A673 (cell line): ENCODE measurements at places on chromosomes 2 and 18. TPM values are rescaled to one million over a fixed set of nuclear protein-coding genes. Genes with fewer than 3 reads are reported as not detected.

Gene CAPN14
- total RNA-seq = 0.13 and 0.35 TPM in 2 replicates

Gene RND3
- 10.2 and 15.0 TPM in 2 replicates for total RNA-seq

GRCh38 chr2:10467401-10467800 is 19.3 kb upstream of the ODC1 start:
- DNase-seq = no peak
- no peaks in the 10 kb centered on the region for H3K4me1 ChIP-seq
- no peak overlapping the region for H3K4me3 ChIP-seq
- no peak overlapping the region for H3K27ac ChIP-seq

GRCh38 chr2:77488141-77488540 is 34.0 kb downstream of the LRRTM4 start:
- no peak for DNase-seq
- H3K4me1 ChIP-seq = no peaks in the 10 kb centered on the region
- no peak overlapping the region for H3K4me3 ChIP-seq
- no peaks in the 10 kb centered on the region for H3K27me3 ChIP-seq
- no peak overlapping the region for H3K27ac ChIP-seq

GRCh38 chr2:144683966-144684365 is 164.0 kb upstream of the ZEB2 start:
- DNase-seq = no peak
- no peaks in the 10 kb centered on the region for H3K4me1 ChIP-seq
- H3K27me3 ChIP-seq = no peaks in the 10 kb centered on the region
- no peak overlapping the region for H3K4me3 ChIP-seq

GRCh38 chr2:139031722-139032121 is 251.5 kb upstream of the NXPH2 start:
- no peaks in the 10 kb centered on the region for H3K4me1 ChIP-seq
- no peak overlapping the region for H3K27ac ChIP-seq
- H3K27me3 ChIP-seq = no peaks in the 10 kb centered on the region
- DNase-seq = peak; percentile 64
- no peak overlapping the region for H3K4me3 ChIP-seq

- no peaks in the 10 kb centered on the region for H3K36me3 ChIP-seq
- peak; percentile 69 for DNase-seq
- H3K27me3 ChIP-seq = no peaks in the 10 kb centered on the region
- H3K27ac ChIP-seq = no peak overlapping the region
- H3K4me3 ChIP-seq = no peak overlapping the region
- no peaks in the 10 kb centered on the region for H3K4me1 ChIP-seq
Observed at GRCh38 chr2:238462782-238463396, 36.2 kb downstream of the ASB1 start.

- no peak overlapping the region for H3K27ac ChIP-seq
- H3K36me3 ChIP-seq = peaks cover 91% of the 10 kb centered on the region
- peaks cover 54% of the 10 kb centered on the region for H3K4me1 ChIP-seq
- no peak overlapping the region for H3K4me3 ChIP-seq
- DNase-seq = no peak
- H3K27me3 ChIP-seq = no peaks in the 10 kb centered on the region
Observed at GRCh38 chr2:38744399-38744780, 6.8 kb downstream of the SRSF7 start.

GRCh38 chr2:180006781-180007579 is at the start of gene CWC22:
Gene CWC22, minus strand, starts transcription at chr2:180007297. Its CDS starts 13,956 bp downstream, at chr2:179993341.
- H3K4me1 ChIP-seq = peaks cover 8% of the 10 kb centered on the region
- no peaks in the 10 kb centered on the region for H3K36me3 ChIP-seq
- peak within 1 kb of the TSS; percentile 97 for H3K27ac ChIP-seq
- peak; percentile 95 for DNase-seq

GRCh38 chr2:181426672-181427071 is 30.5 kb upstream of the ITGA4 start:
- H3K27me3 ChIP-seq = peaks cover 3% of the 10 kb centered on the region
- H3K36me3 ChIP-seq = no peaks in the 10 kb centered on the region
- H3K4me1 ChIP-seq = no peaks in the 10 kb centered on the region
- no peak overlapping the region for H3K4me3 ChIP-seq
- DNase-seq = no peak

DNA sequence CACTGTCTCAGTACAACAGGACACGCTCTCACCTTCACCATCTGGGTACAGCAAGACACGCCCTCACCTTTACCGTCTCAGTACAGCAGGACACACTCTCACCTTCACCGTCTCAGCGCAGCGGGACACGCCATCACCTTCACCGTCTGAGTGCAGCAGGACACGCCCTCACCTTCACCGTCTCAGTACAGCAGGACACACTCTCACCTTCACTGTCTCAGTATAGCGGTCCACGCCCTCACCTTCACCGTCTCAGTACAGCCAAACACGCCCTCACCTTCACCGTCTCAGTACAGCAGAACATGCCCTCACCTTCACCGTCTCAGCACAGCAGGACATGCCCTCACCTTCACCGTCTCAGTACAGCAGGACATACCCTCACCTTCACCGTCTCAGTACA is 109.9 kb upstream of the CTDP1 start:
- no peak overlapping the region for H3K4me3 ChIP-seq
- H3K4me1 ChIP-seq = peaks cover 10% of the 10 kb centered on the region

DNA sequence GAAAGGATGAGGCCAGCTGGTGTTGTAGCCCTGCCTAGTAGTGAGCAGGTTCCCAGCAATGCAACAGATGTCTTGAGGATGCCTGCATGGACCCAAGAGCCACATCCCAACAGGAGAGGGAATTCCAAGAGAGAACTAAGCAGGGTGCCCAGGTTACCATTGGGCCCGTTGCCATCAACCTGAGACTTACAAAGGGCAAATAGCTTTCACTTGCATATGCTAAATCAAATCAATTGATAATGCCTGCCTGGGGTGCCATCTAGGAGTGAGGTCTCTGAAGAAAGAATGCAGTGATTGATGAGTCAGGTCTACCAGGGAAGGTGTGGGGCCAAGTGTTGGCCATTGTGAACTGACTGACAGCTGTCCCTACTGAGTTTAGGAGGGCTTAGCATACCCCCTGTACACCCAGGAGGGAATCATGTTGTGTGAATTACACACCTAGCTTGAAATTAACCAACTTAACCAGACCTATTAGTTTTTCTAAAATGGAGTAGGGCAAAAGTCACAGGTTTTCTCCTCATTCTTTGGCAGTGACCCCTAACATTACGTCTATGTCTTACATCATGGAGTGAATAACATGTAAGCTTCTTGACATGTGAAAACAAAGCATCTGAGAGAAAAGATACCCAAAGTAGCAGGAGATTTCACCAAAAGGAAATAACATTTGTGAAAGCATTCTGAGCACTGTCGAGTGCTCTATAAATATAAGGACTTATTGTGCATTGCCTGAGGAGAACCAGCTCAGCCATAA is 32.3 kb downstream of the FHOD3 start:
- H3K27ac ChIP-seq = no peak overlapping the region
- H3K36me3 ChIP-seq = no peaks in the 10 kb centered on the region
- DNase-seq = no peak
- H3K27me3 ChIP-seq = peaks cover 29% of the 10 kb centered on the region
- no peaks in the 10 kb centered on the region for H3K4me1 ChIP-seq

DNA sequence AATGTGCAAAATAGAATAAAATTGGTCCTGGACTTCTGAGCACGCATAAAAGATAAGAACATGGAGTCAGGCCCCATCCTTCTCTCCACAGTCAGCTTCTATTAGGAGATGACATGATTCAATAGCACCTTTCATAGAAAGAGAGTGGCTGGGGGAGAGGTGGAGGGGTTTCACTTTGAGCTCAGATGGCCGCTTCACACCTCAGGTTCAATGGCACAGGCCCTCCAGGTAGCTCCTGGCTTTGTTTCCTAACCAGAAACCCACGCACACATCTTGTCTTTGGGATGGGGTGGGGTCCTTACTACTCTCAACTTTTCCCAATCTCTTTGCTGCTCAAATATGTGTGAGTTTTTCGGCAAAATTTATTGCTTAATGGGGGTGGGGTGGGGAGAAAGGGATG is 332.3 kb downstream of the CLIP4 start:
- no peaks in the 10 kb centered on the region for H3K36me3 ChIP-seq
- H3K27me3 ChIP-seq = no peaks in the 10 kb centered on the region
- H3K27ac ChIP-seq = no peak overlapping the region
- peaks cover 20% of the 10 kb centered on the region for H3K4me1 ChIP-seq

DNA sequence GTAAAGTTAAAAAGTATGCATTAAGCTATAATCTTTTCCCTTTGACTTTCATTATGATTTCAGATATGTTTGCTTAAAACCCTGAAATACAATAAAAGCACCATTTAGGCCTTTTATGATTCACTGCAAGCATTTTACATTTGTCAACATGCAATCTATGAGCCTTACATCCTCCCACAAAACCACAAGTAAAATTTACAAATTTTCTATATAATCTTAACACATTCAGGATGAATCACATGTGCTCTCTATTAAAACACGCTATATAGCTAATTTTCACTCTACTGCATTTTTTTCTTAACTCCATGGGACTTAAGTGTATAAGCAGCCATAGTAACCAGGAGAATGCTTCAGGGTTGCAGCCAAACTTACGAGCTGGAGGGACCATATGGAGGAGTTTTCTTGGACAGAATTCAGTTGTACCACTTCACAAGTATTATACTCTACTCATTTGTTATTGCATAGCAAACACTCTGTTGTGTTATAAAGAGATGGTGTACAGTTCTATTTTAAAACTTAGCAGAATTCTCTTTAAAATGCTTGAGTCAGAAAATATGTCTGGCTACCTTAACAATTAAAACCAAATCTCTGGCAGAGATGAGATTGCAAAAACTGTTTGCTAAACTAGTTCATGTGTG is 293.2 kb downstream of the ALK start:
- H3K27ac ChIP-seq = peak overlapping the region; percentile 44
- no peaks in the 10 kb centered on the region for H3K36me3 ChIP-seq
- peaks cover 34% of the 10 kb centered on the region for H3K4me1 ChIP-seq
- H3K4me3 ChIP-seq = no peak overlapping the region
- H3K27me3 ChIP-seq = no peaks in the 10 kb centered on the region

DNA sequence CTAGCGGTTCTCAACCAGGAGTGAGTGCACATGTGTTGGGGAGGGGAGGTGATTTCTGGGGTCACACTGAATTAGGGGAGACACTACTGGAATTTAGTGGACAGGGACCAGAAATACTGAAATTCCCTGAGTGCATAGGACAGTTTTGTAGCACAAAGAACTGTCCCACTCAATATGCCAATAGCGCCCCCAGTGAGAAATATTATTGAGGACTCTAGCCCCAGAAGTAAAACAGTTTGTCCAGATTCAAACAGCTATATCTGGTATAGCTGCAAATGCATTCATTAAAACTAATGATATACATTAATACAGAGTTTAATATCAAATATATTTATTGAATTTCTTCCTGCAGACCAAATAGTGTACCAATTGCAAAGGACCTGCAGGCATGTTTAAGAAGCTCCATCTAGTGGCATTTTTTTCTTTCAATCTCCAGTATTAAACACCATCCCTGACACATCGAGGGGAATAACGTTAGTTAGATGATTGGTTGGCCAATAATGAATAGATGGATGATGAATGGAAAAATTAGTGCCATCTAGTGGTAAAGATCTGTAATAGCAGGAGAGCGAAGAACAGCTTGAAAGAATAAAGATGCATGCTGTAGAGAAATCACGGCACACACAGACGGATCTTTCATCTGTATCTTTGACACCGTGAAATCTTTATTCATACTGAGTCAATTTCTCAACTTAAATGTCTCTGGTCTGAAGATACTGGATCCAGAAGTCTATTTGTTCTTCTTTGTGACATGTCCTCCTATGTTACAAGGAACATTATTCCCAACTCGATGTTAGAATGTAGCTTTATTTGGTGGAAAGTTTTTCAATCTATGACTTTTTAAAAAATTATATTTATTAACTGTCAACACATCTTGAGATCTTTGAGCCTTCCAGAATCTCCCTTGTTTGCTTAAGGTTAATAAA is 62.5 kb downstream of the DHRS9 start:
- peak; percentile 72 for DNase-seq
- H3K27ac ChIP-seq = no peak overlapping the region
- no peaks in the 10 kb centered on the region for H3K27me3 ChIP-seq
- H3K4me1 ChIP-seq = no peaks in the 10 kb centered on the region

GRCh38 chr18:12327510-12328178 is 19.6 kb downstream of the TUBB6 start:
- peaks cover 74% of the 10 kb centered on the region for H3K36me3 ChIP-seq
- no peak overlapping the region for H3K4me3 ChIP-seq
- H3K4me1 ChIP-seq = peaks cover 7% of the 10 kb centered on the region
- DNase-seq = peak; percentile 87

DNA sequence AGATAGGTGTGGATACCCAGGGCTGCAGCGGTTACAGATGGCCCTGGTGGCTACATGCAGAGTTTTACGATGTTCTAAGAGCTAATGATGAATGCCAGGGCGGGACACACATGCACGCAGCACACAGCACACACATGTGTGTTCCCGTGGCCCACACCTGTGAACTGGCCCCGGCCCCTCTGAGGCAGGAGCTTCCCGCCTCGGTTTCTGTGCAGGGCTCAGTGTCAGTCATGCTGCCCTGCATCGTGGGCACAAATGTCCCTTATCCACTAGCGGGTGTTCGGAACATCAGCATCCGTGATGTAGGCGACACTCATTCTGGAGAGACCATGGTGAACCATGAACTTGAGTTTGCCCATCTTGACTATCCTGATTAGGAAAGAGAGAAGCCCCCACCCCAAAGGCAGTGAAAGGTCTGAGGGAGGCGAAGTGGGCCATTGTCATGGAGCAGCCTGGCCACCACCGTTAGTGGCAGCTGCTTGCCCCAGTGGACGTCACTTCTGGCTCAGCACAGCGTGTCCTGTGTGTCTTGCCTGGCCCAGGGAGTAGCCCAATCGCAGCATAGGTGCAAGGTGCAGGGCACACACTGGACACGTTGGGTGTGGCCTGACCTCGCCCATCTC is 43.8 kb downstream of the DCDC2C start:
- no peak overlapping the region for H3K4me3 ChIP-seq
- H3K36me3 ChIP-seq = no peaks in the 10 kb centered on the region
- no peak overlapping the region for H3K27ac ChIP-seq
- no peaks in the 10 kb centered on the region for H3K4me1 ChIP-seq
- DNase-seq = no peak

DNA sequence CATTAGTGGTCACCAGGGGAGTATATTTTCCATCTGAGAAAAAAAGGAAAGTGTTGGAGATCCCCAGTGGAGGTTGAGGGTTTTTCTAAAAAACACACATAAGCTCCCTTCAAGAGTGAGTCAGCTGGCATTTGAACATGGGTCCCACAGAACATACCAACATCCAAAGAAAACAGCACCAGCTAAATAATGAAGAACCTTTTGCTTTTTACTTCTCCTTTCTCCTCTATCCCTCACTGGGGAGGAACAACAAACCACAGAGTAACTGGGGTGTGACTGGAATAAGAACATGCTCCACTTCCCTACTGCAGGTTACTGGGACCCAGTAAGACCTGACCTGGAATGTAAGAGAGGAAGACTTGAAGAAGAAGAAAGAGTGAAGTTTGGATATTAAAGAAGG is 56.5 kb upstream of the RAPH1 start:
- DNase-seq = no peak
- H3K27me3 ChIP-seq = no peaks in the 10 kb centered on the region
- no peak overlapping the region for H3K27ac ChIP-seq
- no peaks in the 10 kb centered on the region for H3K36me3 ChIP-seq
- H3K4me1 ChIP-seq = no peaks in the 10 kb centered on the region

DNA sequence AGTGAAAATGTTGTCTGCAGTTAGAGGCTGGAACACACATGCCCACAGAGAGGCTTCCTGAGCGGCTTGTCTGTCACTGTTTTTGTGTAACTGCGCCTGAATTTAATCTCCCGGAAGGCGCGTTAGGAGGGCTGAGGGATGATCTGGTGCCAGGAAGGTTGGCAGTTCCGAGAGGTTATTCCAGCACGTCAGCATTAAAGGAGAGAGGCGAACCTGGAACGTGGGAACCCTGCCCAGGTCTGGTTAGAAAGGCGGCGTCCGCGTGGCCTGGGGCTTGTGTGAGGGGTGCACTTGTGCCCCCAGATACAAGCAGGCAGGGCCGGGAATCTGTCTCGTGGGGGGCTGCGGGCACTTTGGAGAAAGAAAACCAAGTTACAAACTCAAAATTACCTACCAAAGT is 75.3 kb downstream of the NFATC1 start:
- no peak overlapping the region for H3K27ac ChIP-seq
- no peak for DNase-seq
- H3K4me1 ChIP-seq = peaks cover 18% of the 10 kb centered on the region
- no peak overlapping the region for H3K4me3 ChIP-seq
- no peaks in the 10 kb centered on the region for H3K27me3 ChIP-seq
